ENCODE measurements at places on chromosomes 12 and 14.

DNA sequence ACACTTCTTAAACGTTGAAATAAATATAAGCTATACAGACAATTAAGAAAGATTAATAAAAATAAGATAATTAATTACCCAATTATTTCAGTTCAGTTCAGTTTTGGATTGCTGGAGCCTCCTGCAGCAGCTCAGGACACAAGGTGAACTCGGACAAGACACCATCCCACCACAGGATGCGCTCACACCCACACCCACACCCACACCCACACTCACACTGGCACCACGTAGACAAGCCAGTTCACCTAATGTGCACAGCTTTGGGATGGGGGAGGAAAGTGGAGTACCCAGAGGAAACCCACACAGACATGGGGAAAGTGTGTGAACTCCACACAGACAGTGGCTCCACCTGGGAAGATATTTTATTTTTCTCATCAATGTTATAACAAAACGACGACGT lies 32.1 kb downstream of the EMP1 start:
- DNase-seq, result no peak

- peak; percentile 83 for DNase-seq
Observed at GRCh38 chr12:69007101-69007854, 74.3 kb upstream of the CPM start.

DNA sequence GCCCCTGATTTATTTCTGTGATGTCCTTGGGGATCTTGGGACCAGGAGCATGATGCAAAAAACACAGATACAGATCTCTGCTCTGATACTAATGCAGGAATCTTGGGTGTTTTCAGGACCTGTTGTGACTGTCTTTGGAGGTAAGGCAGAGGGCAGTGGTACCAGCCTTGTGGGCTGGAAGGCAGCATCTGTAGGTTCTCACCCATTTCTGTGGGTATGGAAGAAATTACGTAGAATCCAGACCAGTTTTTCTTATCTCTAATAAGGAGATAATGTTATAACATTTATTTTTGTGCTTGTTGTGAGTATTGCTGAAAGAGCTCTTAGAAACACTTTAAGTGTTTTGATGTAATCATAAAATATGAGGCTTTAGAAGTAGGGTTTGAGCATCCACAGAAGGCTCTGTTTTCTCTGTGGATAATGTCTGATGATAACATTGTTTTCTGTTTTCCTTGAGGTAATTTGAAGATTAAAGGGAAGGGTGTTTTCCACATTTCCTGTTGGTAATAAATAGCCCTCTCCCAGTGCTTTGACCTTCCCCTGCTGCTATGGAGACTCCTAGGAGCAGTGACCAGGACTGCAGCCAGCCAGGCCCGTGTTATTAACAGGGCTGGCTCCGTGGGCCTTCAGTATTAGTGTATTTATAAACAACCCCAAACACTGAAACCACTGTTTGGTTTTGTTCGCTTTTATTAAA lies 9.4 kb upstream of the DCP1B start:
- no peak for DNase-seq

- DNase-seq, result no peak
Observed at GRCh38 chr12:3106579-3106978, 29.4 kb downstream of the TSPAN9 start.

- DNase-seq, result peak; percentile 56
Observed at GRCh38 chr14:23123419-23123818, 4.4 kb upstream of the CEBPE start.

DNA sequence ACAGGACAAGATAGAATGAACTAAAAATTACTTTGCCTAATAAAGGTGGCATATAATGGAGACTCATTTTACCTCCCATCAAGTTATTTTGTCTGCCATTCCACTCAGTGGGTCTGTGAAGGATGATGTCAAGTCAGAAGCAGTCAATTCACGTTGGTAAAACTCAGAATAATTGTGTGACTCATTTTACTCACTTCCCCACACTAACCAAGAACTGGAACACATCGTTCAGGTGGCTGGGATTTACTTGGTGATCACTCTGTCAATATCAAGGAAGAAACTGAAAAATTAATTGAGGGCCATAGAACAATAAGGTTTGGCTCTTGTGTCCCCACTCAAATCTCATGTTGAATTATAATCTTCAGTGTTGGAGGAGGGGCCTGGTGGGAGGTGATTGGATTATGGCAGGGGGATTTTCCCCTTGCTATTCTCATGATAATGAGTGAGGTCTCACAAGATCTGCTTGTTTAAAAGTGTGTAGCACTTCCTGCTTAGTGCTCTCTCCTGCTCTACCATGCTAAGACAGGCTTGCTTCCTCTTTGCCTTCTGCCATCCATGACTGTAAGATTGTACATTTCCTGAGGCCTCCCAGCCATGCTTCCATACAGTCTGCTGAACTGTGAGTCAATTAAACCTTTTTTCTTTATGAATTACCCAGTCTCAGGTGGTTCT lies 35.7 kb upstream of the GTF2A1 start:
- DNase-seq, result no peak

DNA sequence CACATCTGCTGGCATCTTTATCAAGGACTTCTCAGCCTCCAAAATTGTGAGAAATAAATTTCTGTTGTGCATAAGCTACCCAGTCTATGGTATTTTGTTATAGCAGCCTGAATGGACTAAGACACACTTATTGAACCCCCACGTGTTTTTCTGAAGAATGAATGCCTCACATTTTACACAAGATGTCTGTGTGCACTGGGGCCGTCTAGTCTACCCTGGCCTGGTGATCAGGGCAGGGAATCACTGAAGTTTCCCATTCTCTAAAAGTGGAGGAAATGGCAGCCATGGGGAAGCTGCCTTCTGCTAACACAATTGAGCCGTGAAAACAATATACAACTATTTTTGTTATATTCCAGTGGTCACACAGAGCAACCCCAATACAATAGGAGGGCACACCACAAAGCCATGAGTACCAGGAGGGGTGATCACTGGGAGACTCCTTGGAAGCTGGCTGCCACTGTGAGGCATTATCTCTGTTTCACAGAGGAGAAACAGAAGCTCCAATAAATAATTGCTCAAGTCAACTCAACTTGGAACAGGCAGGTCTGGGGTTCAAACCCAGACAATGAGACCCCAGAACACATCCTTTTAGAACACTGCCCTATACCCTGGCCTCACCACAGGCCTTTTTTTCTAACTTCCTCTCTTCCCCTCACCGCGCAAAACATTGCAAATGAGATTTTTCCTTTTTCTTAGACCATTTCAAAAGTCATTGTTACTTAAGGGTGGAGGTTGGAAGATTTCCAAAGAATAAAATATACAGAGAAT lies 18.3 kb upstream of the LTA4H start:
- DNase-seq, result no peak

- DNase-seq, result no peak
Observed at GRCh38 chr12:3523728-3524127, 32.7 kb downstream of the PRMT8 start.

DNA sequence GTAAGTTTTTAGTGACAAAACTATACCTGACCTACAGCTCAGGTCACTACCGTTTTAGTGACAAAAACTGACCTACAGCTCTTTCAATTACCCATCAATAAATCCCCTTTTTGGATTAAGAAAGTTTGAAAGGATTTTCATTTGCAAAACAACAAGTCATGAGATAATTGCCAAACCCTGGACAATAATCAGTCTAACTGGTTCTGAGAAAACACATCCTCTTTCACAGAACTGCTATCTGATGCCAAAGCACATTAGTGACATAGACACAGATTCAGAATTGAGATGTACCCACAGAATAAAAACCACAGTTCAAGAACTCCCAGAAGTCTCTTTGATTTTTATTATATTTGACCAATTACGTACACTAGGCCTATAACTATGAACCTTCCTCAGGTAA lies 126.0 kb upstream of the COCH start:
- DNase-seq, result no peak

All from fibroblast of gingiva (primary cell).